ENCODE measurements at places on chromosomes 1 and 21. TPM values are rescaled to one million over a fixed set of nuclear protein-coding genes. Genes with fewer than 3 reads are reported as not detected.

Gene ZNF644
- 77.9 TPM for total RNA-seq

Gene LHX8
- total RNA-seq = 0.20 TPM

Gene ATP1B1
- total RNA-seq = 81.4 TPM

DNA sequence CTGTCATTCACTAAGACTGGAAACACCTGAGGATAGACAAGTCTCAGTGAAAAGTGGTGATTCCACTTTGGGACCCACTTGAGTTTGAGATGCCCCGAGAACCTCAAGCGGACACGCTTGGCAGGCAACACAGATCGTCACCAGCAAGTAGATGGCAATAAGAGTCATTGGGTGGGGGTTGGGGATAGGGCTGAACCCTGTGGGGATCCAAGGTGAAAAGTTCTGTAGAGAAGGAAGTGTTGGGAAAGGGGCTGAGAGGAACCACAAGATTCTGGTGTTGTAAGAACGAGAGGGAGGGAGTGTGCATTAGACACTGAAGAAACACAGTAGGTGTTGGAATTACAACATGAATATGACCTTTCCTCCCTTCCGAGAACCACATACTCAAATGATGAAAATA is 45.4 kb upstream of the TDRD10 start:
- peaks cover 21% of the 10 kb centered on the region for H3K27me3 ChIP-seq
- H3K4me3 ChIP-seq = no peak overlapping the region
- no peak overlapping the region for H3K27ac ChIP-seq
- H3K4me1 ChIP-seq = no peaks in the 10 kb centered on the region

GRCh38 chr1:166944186-166944967 is 31.0 kb downstream of the ILDR2 start:
- H3K4me1 ChIP-seq = peaks cover 31% of the 10 kb centered on the region
- no peaks in the 10 kb centered on the region for H3K36me3 ChIP-seq
- H3K27me3 ChIP-seq = peaks cover 33% of the 10 kb centered on the region
- H3K4me3 ChIP-seq = no peak overlapping the region

- H3K36me3 ChIP-seq = no peaks in the 10 kb centered on the region
- no peak overlapping the region for H3K27ac ChIP-seq
These were observed 29.0 kb downstream of the PTAFR start for GRCh38 chr1:28147264-28148094.

DNA sequence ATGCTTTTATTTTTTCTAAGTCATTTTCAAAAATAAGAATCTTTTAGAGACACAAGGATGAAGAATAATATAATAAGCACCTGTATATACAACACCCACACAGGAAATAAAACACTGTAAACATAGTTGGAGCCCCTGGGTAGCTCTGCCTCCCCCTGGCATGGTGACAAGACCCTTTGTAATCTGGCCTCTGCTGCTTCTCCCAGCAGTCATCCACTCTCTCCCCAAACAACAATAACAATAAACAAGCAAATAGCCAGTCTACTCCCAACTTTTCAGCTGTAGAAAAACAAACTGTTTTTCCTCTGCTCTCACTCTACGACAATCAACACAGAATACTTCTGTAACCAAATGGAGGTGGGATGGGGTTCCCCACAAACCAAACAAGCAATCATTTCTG is 110.1 kb downstream of the CSMD2 start:
- no peak for DNase-seq
- peaks cover 19% of the 10 kb centered on the region for H3K27me3 ChIP-seq
- no peak overlapping the region for H3K4me3 ChIP-seq
- no peaks in the 10 kb centered on the region for H3K36me3 ChIP-seq

- H3K27ac ChIP-seq = no peak overlapping the region
- H3K27me3 ChIP-seq = peaks cover 4% of the 10 kb centered on the region
- H3K36me3 ChIP-seq = no peaks in the 10 kb centered on the region
- no peak overlapping the region for H3K4me3 ChIP-seq
- H3K4me1 ChIP-seq = peaks cover 15% of the 10 kb centered on the region
These were observed 173.5 kb upstream of the ETV3 start for GRCh38 chr1:157311730-157312081.

- no peak overlapping the region for H3K4me3 ChIP-seq
- peaks cover 32% of the 10 kb centered on the region for H3K27me3 ChIP-seq
- H3K27ac ChIP-seq = no peak overlapping the region
- H3K36me3 ChIP-seq = no peaks in the 10 kb centered on the region
These were observed 53.4 kb downstream of the DMRTA2 start for GRCh38 chr1:50369830-50370229.
